ENCODE measurements at places on chromosomes 6 and 20. TPM values are rescaled to one million over a fixed set of nuclear protein-coding genes. Genes with fewer than 3 reads are reported as not detected.

CALHM5 gene
- 0.98 TPM for total RNA-seq

SMIM26 gene
- total RNA-seq: 242 TPM

IP6K3 gene
- total RNA-seq: 287 TPM

TRIM38 gene
- 3.7 TPM for total RNA-seq

LGSN gene
- total RNA-seq: not detected

CDSN gene
- not detected for total RNA-seq

HLA-C gene
- total RNA-seq: 189 TPM

PCSK2 gene
- not detected for total RNA-seq

ENPP4 gene
- 41.8 TPM for total RNA-seq

EYS gene
- not detected for total RNA-seq

GLO1 gene
- 137 TPM for total RNA-seq

CST4 gene
- not detected for total RNA-seq

LY6G6D gene
- not detected for total RNA-seq

HLA-DQB1 gene
- total RNA-seq: 2.2 TPM

MUC21 gene
- total RNA-seq: not detected

ARMC2 gene
- 0.20 TPM for total RNA-seq

PRKN gene
- 21.6 TPM for total RNA-seq

PGC gene
- not detected for total RNA-seq

TBX18 gene
- 1.4 TPM for total RNA-seq

ERVFRD-1 gene
- not detected for total RNA-seq

DNA sequence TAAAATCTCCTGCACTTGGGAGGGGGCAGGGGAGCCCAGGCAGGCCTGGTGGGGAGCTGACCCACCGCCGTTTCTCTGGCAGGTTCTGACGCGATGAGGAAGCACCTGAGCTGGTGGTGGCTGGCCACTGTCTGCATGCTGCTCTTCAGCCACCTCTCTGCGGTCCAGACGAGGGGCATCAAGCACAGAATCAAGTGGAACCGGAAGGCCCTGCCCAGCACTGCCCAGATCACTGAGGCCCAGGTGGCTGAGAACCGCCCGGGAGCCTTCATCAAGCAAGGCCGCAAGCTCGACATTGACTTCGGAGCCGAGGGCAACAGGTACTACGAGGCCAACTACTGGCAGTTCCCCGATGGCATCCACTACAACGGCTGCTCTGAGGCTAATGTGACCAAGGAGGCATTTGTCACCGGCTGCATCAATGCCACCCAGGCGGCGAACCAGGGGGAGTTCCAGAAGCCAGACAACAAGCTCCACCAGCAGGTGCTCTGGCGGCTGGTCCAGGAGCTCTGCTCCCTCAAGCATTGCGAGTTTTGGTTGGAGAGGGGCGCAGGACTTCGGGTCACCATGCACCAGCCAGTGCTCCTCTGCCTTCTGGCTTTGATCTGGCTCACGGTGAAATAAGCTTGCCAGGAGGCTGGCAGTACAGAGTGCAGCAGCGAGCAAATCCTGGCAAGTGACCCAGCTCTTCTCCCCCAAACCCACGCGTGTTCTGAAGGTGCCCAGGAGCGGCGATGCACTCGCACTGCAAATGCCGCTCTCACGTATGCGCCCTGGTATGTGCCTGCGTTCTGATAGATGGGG is 3.0 kb downstream of the PRND start:
- DNase-seq: no peak

- DNase-seq: no peak
These were observed 8.0 kb upstream of the NPBWR2 start for GRCh38 chr20:64115171-64115911.

DNA sequence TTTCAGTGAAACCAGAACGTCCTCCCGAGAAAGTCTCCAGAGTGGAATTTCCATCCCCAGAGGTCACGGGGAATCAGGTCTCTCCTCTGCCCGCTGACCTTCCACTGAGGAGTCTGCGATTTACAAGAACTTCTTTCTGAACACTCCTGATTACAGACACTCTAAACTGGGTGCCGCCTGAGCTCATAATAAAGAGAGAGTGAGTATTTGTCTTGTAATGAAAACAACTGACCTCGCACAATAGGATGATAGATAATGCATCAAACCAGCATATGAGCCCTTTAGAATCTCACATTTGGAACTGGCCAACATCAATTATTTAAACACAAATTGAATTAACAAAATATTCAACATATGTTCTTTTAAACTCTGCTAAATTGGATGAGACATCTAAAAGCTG is 47.5 kb downstream of the DLL1 start:
- DNase-seq: no peak

GRCh38 chr6:128365520-128366160 is 154.8 kb downstream of the PTPRK start:
- DNase-seq: no peak

GRCh38 chr20:21521596-21522480 is 8.0 kb upstream of the NKX2-2 start:
- no peak for DNase-seq

DNA sequence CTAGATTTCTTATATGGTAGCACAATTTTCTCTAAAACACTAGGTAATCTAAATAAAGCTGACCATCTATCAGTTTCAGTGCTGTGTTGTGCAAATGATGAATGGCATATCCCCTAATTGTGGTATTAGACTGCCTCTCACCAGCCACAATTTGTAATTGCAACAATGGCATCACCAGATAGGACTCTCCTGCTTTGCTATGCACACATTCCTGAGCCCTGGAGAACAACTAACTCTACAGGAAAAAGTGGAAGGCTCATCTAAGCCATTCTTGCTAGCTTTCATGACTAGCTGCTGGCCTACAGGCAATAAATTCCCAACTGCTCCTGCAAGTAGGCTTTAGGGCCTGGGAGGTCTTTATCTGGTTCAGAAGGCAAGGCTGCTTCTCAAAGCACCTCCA is 974.1 kb downstream of the EYS start:
- DNase-seq: no peak

DNA sequence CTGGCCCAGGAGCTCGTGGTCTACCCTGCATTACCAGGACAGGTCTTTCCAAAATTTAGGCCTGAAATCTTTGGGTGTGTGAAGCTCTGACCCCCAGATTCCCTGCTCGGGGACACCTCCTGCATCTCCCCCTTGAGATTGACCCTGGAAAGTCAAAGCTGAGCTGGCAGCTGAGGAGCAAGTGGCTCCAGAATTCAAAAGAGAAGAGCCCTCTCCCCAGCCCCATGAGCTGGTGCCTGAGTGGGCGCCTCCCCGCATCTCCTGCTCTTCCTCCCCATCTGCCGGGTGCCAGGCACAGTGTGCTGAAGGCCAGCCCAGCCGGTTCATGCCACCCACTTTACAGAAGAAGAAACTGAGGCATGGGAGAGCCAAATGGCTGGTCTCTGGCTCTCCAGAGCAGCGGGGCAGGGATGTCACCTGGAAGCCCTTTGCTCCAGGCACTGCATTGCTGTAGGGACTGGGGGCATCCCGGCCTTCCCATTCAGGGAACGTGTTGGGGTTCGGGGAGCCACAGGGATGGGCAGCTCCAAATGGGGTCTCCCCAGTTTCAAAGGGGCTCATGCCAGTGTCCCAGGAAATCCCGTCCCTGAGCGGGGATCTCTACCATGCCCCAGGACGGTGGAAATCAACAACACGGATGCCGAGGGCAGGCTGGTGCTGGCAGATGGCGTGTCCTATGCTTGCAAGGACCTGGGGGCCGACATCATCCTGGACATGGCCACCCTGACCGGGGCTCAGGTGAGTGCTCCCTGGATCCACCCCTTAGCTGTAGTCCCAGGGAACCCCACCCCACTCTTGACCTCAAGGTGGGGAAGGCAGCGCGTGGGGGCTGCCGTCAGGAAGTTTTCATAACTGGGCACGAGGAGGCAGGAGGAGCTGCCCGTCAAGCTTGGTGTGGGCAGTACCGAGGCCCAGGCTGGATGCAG is 20.5 kb downstream of the NPEPL1 start:
- no peak for DNase-seq

DNA sequence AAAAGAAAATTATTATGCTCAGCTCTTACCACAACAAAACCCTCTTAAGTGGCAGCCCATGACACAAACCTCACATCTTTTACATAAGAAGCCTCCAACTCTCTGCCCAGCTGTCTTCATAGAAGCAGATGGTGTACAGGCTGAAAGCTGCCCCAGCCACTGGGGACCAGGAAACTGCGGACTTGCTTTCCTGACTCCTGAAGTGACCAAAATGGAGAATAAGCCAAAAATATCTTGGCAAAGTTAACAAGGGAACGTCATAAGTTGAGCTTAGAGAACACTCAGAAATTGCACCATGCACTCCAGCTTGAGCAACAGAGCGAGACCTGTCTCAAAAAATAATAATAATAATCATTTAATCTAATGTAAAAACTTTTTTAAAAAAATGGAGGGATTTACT is 160.3 kb upstream of the CDYL start:
- DNase-seq: peak; percentile 54

GRCh38 chr6:55868771-55869479 is 6.5 kb downstream of the BMP5 start:
- no peak for DNase-seq

- DNase-seq: no peak
These were observed 20.5 kb downstream of the XRN2 start for GRCh38 chr20:21323640-21324039.

GRCh38 chr6:79635232-79635543 is 4.1 kb downstream of the SH3BGRL2 start:
- DNase-seq: no peak

DNA sequence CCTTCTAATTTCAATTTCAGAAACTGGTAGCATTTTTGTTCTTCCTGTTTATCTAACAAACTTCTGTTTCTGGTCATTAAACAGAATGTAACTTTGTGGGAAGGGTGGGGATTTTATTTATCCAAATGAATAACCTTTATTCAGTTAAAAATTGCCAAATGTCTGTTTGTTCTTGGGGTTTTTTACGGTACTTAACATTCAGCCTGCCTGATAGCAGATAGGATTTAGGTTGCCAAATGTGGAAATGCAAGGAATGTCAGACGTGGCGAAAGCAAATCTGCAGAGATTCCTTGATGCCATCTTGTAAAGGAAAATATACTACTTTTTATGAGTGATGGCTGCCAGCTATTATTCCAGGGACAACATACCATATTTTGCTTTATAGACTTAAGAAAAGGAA is 95.7 kb downstream of the LYRM2 start:
- DNase-seq: no peak

DNA sequence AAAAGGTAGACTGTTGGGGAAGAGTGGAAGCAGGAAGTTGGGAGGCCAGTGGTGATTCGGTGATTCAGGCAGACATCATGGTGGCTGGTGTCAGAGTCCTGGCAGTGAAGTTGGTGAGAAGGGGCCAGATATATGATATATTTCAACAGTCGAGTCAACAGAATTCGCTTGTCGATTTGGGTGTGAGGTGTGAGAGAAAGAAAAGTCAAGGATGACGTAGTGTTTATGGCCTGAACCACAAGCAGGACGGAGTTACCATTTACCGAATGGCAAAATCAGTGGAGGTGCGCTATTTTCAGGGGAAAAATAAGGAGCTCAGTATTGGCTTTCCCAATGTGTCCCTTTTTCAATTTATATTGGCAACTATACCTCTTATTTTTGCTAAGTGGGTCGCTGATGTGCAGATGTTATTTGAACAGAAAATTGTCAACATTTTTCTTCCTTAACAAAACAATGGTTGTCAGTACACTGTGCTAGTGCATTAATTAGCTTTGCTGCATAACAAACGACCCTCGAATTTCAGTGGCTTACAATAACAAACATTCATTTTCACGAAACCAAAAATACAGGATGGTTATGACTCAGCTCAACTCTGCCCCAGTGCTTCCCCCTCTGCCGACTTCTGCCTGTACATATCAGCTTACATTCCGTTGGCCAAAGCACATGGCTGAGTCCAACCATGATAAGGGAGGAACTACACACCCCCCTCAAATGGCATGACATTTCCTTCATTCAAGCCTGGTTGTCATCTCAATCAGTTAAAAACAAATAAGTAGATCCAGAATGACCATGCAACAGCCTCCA is 255.0 kb upstream of the ZFP64 start:
- no peak for DNase-seq

- DNase-seq: no peak
These were observed 649 bp upstream of the LRRC73 start for GRCh38 chr6:43510827-43511163.

GRCh38 chr6:165404697-165405096 is 95.3 kb upstream of the C6orf118 start:
- DNase-seq: no peak

GRCh38 chr20:23117738-23118137 is 31.6 kb upstream of the CD93 start:
- DNase-seq: no peak

DNA sequence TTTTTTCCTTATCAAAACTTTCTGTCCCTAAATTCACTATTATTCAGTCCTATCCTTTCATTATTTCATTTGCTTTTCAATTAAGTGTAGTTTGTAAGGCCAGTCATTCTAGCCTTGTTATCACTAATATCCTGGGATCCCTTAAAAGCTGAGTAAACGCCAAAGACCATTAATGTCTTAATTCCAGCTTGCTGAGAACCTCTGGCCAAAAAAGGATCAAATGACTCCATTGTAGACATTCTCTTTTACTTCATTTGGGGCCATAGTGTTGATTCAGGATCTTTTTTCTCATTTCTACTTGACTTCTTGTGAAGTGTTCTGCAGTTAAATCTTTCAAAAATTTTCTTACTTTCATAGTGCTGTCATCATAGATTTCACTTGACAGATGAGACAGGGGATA is 379.7 kb downstream of the LAMA2 start:
- DNase-seq: no peak

GRCh38 chr6:4125933-4126864 is 9.2 kb downstream of the ECI2 start:
- peak; percentile 15 for DNase-seq

DNA sequence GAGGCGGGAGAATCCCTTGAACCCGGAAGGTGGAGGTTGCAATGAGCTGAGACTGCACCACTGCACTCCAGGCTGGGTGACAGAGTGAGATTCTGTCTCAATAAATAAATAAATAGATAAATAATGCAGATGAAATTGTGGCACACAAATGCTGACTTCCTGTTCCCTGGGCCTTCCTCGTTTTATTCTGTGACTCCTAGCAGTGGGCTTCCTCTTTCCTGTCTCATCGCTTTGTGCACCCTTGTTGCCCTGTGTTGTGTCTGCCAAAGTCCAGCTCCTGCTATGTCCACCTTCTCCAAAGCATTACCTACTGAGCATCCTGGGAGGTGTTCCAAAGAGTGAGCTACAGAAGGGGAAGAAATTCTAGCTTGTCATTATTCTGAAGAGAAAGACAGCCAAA is 100.2 kb upstream of the TIAM2 start:
- DNase-seq: no peak

- DNase-seq: no peak
These were observed 41.2 kb downstream of the ANKS1A start for GRCh38 chr6:34930221-34930620.

GRCh38 chr20:38402089-38402488 is 33.0 kb downstream of the SNHG17 start:
- DNase-seq: no peak

DNA sequence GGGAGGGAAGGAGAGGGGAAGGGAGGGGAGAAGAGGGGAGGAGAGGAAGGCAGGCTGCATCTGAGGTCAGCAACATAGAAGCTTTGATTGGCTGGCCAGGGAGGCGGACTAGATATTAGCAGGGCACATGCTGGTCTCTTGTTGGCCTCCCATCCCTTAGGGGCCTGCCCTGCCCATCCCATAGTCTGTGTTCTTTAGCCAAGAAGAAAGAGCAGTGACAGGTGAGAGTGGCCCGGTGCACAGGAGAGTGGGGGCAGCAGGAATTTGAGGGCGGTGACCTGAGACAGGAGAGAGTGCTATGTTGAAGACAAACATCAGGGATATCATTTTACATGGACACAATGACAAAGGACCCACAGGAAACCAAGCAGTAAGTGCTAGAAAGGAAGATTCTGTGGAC is 413.5 kb downstream of the SYNE1 start:
- DNase-seq: no peak
